Naive thymus-derived CD4-positive, alpha-beta T cell (primary cell): ENCODE measurements at places on chromosomes 11 and 22.
A peak's percentile ranks its signal among the peaks of the same experiment; 100 is the strongest.

DNA sequence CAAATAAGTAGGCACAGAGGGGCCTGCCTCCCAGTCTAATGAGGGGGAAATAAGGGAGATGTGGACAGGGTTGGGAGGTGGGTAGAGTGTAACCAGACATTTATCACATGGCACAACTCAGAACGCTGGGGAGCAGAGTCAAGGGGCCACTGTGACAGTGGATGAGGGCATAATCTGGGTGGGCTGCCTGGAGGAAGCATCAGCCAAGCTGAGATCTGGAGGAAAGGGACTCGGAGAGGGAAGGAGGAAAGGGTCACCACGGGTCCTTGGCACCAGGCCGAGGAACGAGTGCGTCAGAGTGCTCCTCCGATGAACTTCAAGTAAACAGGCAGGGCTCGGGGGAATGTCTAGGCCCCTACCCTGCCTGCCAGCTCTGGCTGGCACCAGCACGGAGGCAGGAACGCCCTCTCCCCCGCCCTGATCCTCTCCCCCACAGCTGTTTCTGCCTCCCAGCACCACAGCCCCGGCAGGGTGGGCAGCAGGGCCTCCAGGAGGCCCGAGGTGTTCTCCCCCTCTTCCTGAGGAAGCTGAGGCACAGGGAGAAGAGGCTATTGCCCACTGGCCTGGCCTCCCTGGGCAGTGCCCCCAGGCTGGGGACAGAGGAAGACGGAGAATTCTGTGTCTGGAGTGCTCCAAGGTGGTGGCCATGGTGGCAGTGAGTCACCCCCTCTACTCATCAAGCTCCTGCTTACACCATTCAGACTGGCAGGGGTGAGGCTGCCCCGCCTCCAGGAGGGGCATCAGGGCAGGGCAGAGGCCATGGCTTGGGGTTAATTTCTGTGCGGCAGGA lies 4.2 kb downstream of the ALDH3B1 start:
- DNase-seq = no peak

DNA sequence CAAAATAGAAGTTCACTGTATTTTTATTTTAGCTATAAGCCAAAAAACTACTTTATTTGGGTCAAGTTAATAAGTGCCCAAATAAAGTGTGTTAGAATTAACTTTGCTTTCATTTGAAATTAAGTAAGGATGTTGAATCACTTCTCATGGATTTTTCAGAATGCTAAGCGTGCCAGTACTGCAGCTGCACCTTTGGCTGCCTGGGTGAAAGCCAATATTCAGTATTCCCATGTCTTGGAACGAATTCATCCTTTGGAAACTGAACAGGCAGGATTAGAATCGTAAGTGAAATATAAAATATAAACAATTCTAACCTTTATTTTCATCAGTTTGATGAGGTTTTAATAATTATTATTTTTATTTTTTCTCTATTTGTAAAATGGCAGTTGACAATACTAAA lies 113.6 kb downstream of the DYNC2H1 start:
- DNase-seq = no peak

DNA sequence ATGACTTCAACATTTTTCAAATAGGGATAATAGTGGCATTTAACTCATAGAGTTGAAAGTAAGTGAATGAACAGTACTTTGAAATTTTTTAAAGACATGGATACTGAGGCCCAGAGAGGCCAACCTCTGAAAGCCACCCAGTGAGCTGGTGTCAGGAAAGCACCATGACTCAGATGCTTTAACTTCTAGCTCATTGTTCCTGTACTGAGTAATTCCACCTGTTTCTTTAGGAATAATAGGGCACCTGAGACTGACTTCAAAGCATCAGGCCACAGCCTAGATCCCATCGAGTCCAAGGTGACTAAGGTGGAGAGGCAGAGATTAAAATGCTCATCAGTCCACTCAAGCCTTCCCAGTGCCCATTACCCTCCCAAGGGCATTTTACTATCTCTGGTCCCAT lies 491.8 kb upstream of the TENM4 start:
- no peak for DNase-seq

DNA sequence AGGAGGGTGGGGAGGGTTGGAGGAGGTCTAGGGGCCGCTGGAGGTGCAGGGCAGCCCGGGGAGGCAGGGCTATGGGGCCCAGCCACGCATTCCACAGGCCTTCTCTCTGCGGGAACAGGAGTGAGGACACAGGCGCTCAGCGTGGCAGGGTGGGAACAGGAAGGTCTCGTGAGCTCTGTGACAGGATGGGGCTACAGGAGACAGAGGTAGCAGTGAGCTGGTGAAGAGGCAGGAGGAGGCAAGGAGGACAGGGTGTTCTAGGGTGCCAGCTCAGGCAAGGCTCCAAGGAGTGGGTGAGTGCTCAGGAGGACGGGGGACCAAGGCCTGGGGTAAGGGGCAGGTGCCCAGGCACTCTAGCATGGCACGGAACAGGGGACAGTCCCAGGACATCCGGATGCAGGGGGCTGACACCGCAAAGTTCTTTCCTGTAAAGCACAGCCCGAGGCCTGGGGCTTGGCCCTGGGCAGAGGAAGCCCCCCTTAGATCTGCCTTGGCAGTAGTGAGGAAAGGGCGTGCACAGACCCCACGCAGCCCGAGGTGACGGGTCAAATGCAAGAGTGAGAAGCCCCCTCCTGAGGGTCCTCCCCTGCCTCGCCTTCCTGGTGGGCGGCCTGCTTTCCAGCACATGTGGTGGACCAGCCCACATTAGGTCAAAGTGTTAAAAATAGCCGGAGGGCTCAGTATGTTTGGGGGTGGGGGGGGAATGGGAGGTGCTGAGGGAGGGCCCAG lies 4.7 kb upstream of the NEAT1 start:
- peak; percentile 44 for DNase-seq

- DNase-seq = no peak
These were observed 509 bp upstream of the PRRG4 start for GRCh38 chr11:32829157-32829679.

- DNase-seq = no peak
These were observed 1.3 kb downstream of the RBM4B start for GRCh38 chr11:66676282-66676919.

GRCh38 chr11:70019576-70020011 lies 58.5 kb upstream of the ANO1 start:
- no peak for DNase-seq

DNA sequence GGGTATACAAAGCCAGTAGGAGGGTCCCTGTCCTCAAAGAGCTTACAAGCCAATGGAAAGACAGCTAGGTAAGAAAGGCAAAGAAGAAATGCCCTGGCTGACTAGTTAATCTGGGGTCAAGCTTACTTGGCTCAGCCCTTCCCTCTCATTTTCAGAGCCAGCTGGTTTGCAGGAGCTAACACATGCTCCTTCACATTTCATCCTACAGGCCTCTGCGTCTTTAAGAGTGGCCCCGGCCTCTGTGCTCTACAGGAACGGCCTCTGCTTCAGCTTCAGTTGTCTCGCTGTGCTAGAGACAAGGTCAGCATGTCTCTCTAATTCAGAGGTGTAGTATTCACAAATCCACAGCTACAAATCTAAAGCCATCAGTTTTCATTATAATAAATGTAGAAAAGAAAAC lies 15.2 kb downstream of the ALKBH8 start:
- no peak for DNase-seq

DNA sequence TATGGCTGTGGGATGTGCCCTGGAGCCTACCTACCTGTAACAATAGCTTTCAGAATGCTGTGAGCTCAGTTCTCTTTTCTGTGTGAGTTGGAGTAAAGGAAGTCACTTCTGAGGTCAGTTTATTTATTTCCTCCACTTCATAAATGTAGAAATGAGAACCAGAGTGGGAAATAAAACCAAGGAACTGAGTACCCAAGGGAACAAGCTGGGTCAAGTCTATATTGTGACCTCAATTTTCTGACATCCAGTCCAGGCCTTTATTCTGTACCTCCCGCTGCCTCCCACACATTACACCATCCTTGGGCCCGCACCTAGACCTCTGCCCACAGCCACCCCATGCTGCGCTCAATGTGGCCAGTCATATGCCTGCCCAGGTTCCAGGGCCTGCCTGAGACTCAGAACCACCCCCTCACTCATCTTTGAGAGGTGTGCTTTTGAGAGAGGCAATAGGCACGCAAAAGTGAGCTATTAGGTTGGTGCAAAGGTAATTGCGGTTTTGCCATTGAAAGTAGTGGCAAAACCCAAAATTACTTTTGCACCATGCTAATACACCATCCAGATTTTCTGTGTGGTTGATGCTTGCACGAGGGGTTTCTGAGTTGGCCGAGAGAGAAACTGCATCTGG lies 9.8 kb downstream of the MS4A6E start:
- DNase-seq = no peak

GRCh38 chr22:17914474-17914873 lies 109.9 kb downstream of the MICAL3 start:
- no peak for DNase-seq

DNA sequence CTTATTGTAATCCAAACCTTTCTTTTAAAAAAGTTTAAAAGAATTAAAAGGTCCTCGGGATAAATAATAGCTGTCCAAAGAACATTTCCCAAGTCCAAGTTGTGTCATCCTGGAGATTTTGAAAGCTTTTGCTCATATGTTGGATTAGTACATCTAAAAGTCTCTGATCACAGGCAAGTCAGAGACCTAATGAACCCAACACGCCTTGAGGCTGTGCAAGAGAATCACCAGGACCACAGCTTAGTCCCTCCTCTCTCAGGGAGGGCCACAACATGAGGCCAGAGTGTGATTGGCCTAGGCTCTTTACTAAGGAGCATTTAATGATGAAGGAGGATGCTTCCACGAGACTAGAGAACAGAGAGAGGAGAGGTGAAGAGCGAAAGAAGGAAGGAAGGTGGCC lies 98.7 kb upstream of the OR5AK2 start:
- DNase-seq = no peak

DNA sequence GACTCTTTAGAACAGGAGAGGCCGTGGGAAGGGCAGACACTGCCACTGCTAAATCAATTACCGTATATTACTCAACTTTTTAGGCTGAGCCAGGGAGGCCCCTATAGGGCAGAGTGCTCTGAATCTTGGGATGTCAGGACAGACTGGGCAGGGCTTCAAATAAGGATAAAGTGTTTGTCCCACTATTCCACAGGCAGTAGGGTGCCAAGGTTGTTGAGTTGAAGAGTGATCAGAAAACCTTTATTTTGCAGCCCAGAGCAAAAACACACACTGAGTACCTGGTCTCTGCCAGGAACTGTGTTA lies 1.6 kb upstream of the B4GAT1 start:
- DNase-seq = no peak

- no peak for DNase-seq
These were observed 46.8 kb downstream of the NAV2 start for GRCh38 chr11:19759389-19759788.

DNA sequence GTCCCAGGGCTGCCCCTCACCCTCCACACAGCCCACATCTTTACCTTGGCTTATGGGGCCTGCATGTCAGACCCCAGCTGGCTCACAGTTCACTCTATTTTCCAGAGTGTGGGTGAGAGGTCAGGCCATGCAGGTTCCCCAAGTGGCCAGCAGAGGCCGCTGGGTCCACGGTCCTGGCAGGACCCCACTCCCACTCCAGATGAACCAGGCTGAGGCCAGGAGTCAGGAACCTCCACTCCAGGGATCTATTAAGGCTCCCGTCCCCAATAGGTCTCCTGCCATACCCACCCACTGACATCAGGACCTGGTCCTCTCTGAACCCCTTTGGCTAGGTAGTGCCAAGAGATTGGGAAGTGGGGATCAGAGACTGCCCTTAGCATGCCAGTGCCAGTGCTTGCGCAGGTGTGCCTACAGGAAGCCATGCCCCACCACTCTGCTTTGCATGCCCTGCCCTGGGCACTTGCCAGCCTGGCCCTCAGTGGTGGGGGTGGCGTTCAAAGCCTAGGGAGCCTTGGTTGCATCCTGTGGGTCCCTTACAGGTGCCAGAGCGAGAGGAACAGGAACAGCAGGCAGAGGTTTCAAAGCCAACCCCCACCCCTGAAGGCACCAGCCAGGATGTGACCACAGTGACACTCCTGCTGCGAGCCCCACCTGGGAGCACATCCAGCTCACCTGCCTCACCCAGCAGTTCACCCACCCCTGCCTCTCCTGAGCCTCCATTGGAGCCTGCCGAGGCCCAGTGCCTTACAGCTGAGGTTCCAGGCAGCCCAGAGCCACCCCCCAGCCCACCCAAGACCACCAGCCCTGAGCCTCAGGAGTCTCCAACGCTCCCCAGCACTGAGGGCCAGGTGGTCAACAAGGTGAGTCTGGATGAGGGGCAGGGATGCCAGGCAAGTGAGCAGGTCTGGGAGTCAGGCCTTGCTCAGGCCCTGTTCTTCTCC lies 8.3 kb downstream of the SMTN start:
- DNase-seq = peak; percentile 31

GRCh38 chr11:120129570-120129969 lies 8.3 kb downstream of the TRIM29 start:
- no peak for DNase-seq

DNA sequence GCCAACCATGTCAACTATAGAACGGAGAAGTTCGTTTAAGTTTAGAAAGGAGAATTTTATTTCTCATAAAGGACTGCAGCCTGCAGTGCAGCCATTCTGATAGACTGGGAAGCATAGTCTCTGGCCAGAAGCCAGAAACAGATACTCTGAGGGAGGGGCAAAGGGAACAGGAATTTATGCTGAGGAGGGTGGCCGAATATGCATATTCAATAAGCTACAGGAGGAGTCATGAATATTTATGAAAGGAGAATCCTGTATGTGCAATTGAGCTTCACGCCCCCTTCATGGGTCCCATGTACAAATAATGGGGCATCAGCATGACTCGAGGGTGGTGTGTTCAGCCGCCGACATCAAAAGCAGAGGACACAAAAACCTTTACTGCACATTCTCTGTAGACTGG lies 199.9 kb downstream of the CWF19L2 start:
- no peak for DNase-seq

DNA sequence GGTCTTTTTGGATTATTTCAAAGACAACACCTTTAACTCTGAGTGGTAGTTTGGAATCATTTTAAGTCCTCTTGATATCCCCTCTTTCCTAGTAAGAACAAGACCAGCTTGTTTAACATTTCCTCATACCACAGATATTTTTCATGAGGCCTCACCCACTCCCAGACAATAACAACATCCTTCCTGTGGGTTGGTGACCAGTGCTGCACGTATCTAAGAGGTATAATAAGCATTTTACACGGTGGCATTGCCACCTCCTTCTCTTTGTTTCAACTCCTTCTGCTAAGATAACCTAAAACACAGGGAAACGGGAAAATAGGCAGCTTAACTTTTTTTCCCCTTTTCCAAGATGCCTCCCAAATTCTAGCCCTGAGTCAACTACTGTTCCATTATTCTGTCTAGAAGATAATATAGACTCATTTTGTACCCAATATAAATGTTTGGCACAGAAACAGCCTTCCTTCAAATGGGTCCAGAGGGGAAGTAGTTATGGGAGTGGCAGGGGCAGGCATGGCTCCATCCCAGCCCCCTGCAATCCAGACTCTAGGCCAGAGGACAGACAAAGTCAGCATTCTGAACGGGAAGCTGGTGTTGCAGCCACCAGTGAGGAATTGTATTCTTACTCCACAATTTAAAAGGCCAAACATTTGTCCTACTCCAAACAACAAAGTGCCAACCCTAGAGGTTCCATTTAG lies 28.5 kb downstream of the MAML2 start:
- no peak for DNase-seq

GRCh38 chr22:44449061-44449682 lies 48.9 kb downstream of the RTL6 start:
- DNase-seq = no peak

- no peak for DNase-seq
These were observed 8.0 kb upstream of the ESAM start for GRCh38 chr11:124769806-124770774.

GRCh38 chr11:69912161-69912910 lies 93.1 kb upstream of the FGF3 start:
- no peak for DNase-seq
